Stimulated activated CD8-positive, alpha-beta memory T cell treated with anti-CD3 and anti-CD28 coated beads, Interleukin-4, amount 100 ng/mL, for 1 hour (primary cell): ENCODE measurements at places on chromosomes 1 and 21.

GRCh38 chr1:204487256-204487615 is 7.4 kb downstream of the PIK3C2B start:
- no peak for DNase-seq

DNA sequence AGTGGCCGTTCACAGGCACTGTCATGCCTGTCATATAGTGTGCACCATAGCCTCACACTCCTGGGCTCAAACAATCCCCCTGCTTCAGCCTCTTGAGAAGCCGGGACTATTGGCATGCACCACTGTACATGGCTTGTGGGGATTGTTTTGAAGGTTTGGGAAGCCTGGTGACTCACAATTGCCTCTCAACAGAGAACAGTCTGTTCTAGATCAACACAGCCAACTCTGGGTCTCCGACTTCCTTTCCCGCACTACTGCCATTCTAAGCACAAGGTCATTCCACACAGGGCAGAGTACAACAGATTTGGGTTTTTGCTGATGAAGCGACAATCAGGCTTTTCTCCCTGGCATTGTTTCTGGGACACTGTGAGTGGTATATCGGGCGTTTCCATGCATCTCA is 15.5 kb upstream of the AHCTF1 start:
- DNase-seq = no peak

GRCh38 chr1:211829343-211830054 is 1.1 kb downstream of the LPGAT1 start:
- DNase-seq = no peak

- no peak for DNase-seq
Observed at GRCh38 chr1:192475329-192475728, 100.2 kb upstream of the RGS1 start.

DNA sequence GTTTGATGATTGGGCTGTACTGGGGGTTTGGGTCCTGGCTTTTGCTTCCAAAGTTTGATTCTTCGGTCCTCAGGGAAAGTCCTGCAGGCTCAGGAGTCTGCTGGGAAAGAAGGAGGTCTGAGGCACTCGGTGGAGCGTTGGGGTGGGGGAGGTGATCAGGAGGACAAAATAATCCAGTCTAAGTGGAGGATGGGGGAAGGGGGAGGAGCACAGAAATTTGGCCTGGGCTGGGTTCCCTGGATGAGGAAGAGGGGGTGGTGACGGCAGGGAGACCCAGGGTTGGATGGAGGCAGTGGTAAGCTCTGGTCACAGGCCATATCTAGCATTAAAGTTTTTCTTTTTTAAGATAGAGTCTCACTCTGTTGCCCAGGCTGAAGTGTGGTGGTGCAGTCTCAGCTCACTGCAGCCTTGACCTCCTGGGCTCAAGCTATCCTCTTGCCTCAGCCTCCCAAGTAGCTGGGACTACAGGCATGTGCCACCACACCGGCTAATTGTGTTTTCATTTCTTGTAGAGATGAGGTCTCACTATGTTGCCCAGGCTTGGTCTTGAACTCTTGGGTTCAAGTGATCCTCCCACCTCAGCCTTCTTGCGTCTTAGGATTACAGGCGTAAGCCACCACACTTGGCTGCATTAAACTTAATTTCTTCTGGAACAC is 6.8 kb downstream of the SH2D2A start:
- no peak for DNase-seq

GRCh38 chr21:33401630-33401992 is 1.6 kb upstream of the IFNGR2 start:
- DNase-seq = no peak

GRCh38 chr21:42942244-42942643 is 16.8 kb upstream of the ERVH48-1 start:
- DNase-seq = no peak
